Ascending aorta (tissue), 2 donors: ENCODE measurements at places on chromosomes 11 and 22. TPM values are rescaled to one million over a fixed set of nuclear protein-coding genes. Genes with fewer than 3 reads are reported as not detected.

The GPHA2 gene
- total RNA-seq = not detected

The CDC42EP2 gene
- total RNA-seq = 20.6 TPM

The TBX1 gene
- not detected for total RNA-seq

The GAB2 gene
- total RNA-seq = 21.6 TPM

The TTC17 gene
- 60.3 TPM for total RNA-seq

The CDKN1C gene
- total RNA-seq = 18.1 TPM

The MYBPC3 gene
- total RNA-seq = not detected

The MIOX gene
- total RNA-seq = not detected

The SOX10 gene
- 23.0 TPM for total RNA-seq

The BACE1 gene
- total RNA-seq = 27.2 TPM

GRCh38 chr11:7635708-7636107 lies 37.6 kb downstream of the CYB5R2 start:
- no peak for DNase-seq
- H3K27me3 ChIP-seq = no peaks in the 10 kb centered on the region
- H3K4me3 ChIP-seq = no peak overlapping the region
- H3K4me1 ChIP-seq = peaks cover 7% of the 10 kb centered on the region
- peaks cover 49% of the 10 kb centered on the region for H3K36me3 ChIP-seq

DNA sequence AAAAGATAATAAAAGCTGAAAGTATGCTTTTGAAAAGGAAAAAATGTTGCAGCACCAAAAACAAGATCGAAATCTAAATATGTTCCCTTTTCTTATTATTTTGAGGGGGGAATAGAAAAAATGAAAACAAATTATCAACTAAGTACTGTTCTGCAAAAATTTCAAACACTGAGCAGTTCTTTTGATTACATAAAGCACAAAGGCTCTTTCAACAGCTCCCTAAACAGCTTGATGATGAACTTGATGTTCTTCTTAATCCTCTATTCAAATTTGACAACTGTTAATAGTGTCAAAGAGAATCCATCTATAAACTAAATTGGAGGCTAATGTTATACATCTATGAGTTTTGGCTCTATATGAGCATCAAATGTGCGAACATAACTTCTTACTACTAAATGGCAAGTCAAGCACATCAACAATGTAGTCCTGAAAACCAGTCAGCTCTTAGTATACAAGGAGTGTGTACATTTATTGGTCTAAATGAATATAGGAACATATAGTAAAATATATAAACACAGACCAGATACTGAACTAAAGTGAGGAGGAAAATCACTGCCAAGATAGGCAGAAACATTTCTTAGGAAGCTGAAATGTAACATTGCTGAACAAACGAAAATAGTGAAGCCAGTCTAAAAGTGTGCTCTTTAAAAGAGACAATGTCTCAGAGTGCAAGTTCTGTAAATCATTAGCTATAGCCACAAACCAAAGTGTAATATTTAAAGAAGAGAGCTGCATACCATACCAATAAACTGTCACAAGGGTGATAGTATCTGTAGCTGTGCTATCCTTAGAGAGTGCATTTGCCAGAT lies 94.3 kb downstream of the SOX6 start:
- H3K4me1 ChIP-seq = no peaks in the 10 kb centered on the region
- H3K36me3 ChIP-seq = no peaks in the 10 kb centered on the region
- no peak for DNase-seq
- H3K4me3 ChIP-seq = no peak overlapping the region

DNA sequence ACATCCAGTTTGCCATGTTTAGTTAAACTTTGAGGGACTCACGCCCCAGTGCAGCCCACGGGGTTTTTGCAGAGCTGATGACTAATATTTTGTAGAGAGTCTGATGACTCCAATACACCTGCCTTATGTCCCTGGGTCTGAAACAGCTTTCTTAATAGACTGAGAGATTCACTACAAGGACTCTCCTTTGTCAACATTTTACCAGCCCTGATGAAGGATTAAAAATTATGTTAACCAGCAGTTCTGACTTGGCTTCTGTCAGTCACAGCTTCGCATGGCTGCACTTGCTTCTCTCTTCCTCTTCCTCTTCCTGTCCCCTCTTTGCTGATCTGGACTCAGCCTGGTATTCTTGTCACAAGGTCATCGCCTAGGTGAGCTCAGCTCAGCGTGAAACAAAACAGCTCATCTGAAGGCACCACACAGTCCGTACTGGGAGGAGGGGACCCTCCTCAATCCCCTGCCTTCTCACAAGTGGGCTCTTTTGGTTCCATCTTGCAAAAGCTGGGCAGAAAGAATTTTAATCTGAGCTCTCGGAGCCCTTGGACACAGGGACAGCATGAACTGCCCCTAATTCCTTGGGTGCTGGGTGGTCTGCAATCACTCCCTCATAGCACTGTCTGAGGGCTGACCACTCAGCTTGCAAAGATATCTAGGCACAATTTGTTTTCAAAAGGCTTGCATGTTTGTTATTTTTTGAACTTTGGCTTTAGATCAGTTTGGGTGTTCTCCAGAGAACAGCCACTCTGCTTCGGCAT lies 38.1 kb upstream of the POU2AF1 start:
- no peak for DNase-seq
- no peaks in the 10 kb centered on the region for H3K36me3 ChIP-seq
- H3K27ac ChIP-seq = peak overlapping the region; percentile 36
- no peak overlapping the region for H3K4me3 ChIP-seq
- no peaks in the 10 kb centered on the region for H3K27me3 ChIP-seq
- peaks cover 21% of the 10 kb centered on the region for H3K4me1 ChIP-seq

DNA sequence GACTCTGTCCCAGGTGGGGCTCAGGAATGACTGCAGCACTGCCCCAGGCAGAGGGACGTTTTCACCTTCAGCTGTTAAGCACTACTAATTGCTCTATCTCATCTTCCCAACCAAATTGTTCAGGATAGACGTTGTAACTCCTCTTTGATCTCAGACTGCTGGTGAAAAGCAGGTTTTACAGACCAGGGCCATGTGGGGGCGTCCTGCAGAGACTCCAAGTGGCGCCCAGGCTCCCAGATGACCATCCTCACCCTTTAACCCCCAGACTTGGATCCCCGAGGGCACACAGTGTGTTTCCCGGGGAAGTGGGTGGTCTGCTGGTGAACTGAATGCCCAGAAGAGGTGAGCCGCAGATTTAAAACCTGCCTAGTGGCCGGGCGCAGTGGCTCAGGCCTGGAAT lies 23.9 kb downstream of the FADD start:
- DNase-seq = no peak
- no peaks in the 10 kb centered on the region for H3K36me3 ChIP-seq
- peaks cover 2% of the 10 kb centered on the region for H3K4me1 ChIP-seq
- no peak overlapping the region for H3K27ac ChIP-seq
- no peaks in the 10 kb centered on the region for H3K27me3 ChIP-seq
- H3K4me3 ChIP-seq = no peak overlapping the region

- no peaks in the 10 kb centered on the region for H3K36me3 ChIP-seq
- H3K27me3 ChIP-seq = no peaks in the 10 kb centered on the region
- no peak overlapping the region for H3K27ac ChIP-seq
- no peak overlapping the region for H3K4me3 ChIP-seq
- DNase-seq = no peak
Observed at GRCh38 chr11:125873881-125874555, 13.4 kb upstream of the HYLS1 start.

DNA sequence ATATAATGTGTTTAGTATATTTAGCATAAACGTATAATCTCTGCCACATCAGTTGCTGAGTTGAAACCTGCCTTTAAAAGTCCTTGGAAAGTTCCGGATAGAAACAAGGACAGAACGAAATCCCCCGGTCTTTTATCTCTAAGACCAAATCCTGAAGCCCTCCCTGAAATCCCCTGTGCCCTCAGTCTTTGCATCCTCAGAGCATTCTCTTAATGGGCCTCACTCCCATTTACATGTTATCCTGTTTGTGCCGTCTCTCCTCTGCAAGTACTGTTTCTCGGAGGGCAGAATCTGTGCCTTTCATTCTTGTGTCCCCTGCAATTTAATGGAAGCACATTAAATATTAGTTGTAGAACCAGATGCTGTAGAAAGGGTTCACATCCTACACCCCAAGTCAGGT lies 56.0 kb downstream of the ZNRF3 start:
- H3K4me3 ChIP-seq = no peak overlapping the region
- H3K4me1 ChIP-seq = peaks cover 37% of the 10 kb centered on the region
- DNase-seq = no peak
- H3K27ac ChIP-seq = peak overlapping the region; percentile 48
- no peaks in the 10 kb centered on the region for H3K36me3 ChIP-seq
- H3K27me3 ChIP-seq = no peaks in the 10 kb centered on the region

DNA sequence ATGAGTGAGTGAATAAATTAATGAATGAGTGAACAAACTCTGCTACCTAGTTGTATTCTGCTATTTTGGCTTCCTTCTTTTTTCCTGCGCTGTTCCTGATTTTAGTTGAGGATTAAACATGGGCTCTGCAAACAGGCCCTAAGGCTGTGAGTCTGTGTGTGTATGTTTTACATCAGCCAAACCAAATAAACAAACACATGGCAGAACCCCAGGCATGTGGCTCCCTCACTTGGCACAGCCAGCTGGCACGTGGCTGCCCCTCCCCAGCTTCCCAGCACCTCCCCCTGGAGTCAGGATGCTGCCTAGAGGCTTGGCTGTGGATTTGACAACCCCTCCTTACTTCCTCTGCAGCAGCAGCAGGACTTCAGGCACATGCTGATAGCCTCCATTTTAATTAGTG lies 593.2 kb downstream of the INSC start:
- H3K36me3 ChIP-seq = no peaks in the 10 kb centered on the region
- peaks cover 4% of the 10 kb centered on the region for H3K4me1 ChIP-seq
- no peak overlapping the region for H3K27ac ChIP-seq
- no peak for DNase-seq
- H3K27me3 ChIP-seq = no peaks in the 10 kb centered on the region

GRCh38 chr22:35214968-35215367 lies 42.3 kb upstream of the HMGXB4 start:
- no peaks in the 10 kb centered on the region for H3K27me3 ChIP-seq
- H3K36me3 ChIP-seq = no peaks in the 10 kb centered on the region
- no peaks in the 10 kb centered on the region for H3K4me1 ChIP-seq
- H3K4me3 ChIP-seq = no peak overlapping the region

GRCh38 chr11:124310721-124311120 lies 3.0 kb downstream of the OR8D1 start:
- no peaks in the 10 kb centered on the region for H3K4me1 ChIP-seq
- no peak overlapping the region for H3K4me3 ChIP-seq
- H3K27ac ChIP-seq = no peak overlapping the region
- H3K36me3 ChIP-seq = no peaks in the 10 kb centered on the region

GRCh38 chr11:9231848-9232177 lies 33.3 kb downstream of the DENND5A start:
- peak overlapping the region; percentile 52 for H3K4me3 ChIP-seq
- H3K27ac ChIP-seq = peak overlapping the region; percentile 52
- H3K27me3 ChIP-seq = no peaks in the 10 kb centered on the region
- no peak for DNase-seq
- no peaks in the 10 kb centered on the region for H3K36me3 ChIP-seq

GRCh38 chr11:986270-986951 lies 50.1 kb downstream of the MUC6 start:
- no peak overlapping the region for H3K4me3 ChIP-seq
- H3K4me1 ChIP-seq = no peaks in the 10 kb centered on the region
- no peak for DNase-seq
- no peak overlapping the region for H3K27ac ChIP-seq

- H3K4me1 ChIP-seq = no peaks in the 10 kb centered on the region
- H3K27ac ChIP-seq = no peak overlapping the region
- no peaks in the 10 kb centered on the region for H3K27me3 ChIP-seq
- DNase-seq = no peak
Observed at GRCh38 chr22:43370036-43370435, 26.9 kb upstream of the SCUBE1 start.

GRCh38 chr22:47295982-47296381 lies 533.5 kb downstream of the TBC1D22A start:
- no peaks in the 10 kb centered on the region for H3K4me1 ChIP-seq
- no peaks in the 10 kb centered on the region for H3K36me3 ChIP-seq
- no peaks in the 10 kb centered on the region for H3K27me3 ChIP-seq
- no peak overlapping the region for H3K27ac ChIP-seq

DNA sequence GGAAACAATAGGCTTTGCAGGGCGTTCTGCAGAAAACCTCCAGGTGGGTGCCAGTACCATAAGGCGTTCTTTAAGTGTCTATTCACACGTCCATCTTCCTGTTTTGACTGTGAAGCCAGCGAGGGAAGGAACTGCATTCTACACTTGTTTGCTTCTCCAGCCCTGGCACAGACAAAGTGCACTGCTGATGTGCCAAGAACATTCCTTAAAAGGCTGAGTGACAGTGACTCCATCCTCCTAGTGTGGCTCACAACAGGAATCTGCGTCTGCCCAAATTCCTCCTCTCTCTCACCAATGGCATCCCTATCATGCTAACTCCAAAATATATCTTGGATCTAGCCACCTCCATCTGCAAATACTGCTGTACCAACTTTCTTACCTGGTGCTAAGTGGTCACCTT lies 407.4 kb upstream of the SYN3 start:
- no peak for DNase-seq
- no peaks in the 10 kb centered on the region for H3K36me3 ChIP-seq

DNA sequence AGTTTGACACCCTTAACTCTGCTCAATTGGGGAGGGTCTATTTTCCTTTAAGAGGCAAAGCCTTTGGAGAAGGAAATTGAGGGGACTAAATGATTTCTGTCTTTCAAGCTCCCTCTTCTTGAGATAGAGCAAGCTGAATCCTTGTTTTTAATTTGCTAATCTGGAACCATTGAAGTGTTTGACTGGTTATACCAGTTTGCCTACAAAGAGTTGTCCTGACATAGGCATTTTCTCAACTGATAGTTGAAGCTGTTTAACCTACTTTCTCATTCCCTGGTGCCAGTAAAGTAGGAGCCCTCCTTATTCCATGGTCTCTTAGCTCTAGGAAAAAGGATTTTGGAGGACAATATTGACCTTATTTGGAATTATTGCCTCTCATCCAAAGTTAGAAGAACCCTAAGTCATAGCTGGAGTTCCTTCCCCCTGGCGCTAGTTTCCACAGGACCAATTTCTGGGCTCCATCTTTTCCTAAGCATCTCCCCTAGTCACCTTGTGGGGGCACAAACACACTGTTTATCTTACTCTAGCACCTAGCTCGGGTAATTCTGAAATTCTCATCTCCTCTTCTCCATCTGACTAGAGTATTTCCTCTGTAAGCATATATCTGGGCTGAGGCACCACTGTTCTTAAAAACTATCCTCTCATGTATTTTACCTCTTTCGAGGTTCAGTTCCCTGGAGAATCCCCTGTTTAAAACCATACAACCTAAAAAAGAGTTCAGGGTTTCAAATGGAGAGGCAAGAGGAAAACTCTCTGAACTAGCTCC lies 7.4 kb downstream of the ZDHHC5 start:
- peaks cover 9% of the 10 kb centered on the region for H3K4me1 ChIP-seq
- H3K36me3 ChIP-seq = peaks cover 45% of the 10 kb centered on the region
- H3K27me3 ChIP-seq = no peaks in the 10 kb centered on the region
- no peak for DNase-seq
